LHCN-M2 (cell line): ENCODE measurements at places on chromosomes 16 and 17. TPM values are rescaled to one million over a fixed set of nuclear protein-coding genes. Genes with fewer than 3 reads are reported as not detected.

GRCh38 chr16:4333308-4333638 lies 17.4 kb downstream of the GLIS2 start:
- no peak for DNase-seq

GRCh38 chr17:17119533-17119932 lies 77.3 kb downstream of the MPRIP start:
- peak; percentile 62 for DNase-seq

GRCh38 chr17:81162491-81162890 lies 2.8 kb upstream of the PVALEF start:
- no peak for DNase-seq

The SCARF1 gene
- 0.11 TPM in 1 of 2 replicates, not detected in the other for total RNA-seq

- no peak for DNase-seq
Measured at GRCh38 chr17:48373883-48374282, 56.1 kb downstream of the SKAP1 start.

DNA sequence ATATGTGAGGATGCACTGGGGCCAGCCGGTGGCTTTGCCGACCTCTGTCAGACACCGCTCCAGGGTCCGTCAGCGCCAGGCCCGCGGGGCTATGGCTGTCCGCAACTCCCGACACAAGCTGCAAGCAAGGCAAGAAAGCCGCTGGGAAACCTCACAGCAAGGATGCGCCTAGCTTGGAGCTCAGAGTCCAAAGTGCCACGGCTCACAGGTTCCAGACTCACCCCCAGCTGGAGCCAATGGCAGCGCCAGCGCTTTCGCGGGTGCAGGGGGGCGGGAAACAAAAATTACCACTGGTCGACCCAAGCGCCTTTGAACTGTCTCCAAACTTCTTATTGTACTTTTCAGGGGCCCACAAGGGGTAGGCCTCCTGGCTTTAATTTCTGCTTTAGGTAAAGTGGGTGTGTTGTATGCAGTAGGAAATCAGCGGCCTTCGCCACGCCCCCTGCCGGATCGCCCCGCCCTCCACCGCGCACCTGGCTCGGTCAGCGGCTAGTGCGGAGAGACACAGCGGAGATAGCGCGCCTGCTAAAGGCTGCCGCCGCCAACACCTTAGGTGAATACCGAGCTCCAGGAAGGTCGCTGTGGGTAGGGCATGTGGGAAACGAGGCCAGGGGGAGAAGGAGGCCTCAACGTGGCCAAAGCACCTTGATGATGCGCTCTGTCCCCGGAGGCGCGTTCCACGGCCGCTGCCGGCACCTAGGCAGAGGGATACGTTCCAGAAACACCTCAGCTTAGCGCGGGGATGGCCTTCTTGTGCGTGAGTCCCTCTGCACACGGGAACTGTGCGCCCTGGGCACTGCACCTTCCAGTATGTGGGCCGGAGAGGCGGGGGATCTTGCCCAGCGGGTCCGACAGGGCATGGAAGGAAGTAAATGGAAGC lies 61.0 kb upstream of the RBL2 start:
- no peak for DNase-seq

- DNase-seq, result peak; percentile 62
Measured at GRCh38 chr17:41322094-41322902, 6.8 kb upstream of the KRTAP17-1 start.

- DNase-seq, result no peak
Measured at GRCh38 chr17:78029697-78030096, 71.2 kb downstream of the TNRC6C start.

DNA sequence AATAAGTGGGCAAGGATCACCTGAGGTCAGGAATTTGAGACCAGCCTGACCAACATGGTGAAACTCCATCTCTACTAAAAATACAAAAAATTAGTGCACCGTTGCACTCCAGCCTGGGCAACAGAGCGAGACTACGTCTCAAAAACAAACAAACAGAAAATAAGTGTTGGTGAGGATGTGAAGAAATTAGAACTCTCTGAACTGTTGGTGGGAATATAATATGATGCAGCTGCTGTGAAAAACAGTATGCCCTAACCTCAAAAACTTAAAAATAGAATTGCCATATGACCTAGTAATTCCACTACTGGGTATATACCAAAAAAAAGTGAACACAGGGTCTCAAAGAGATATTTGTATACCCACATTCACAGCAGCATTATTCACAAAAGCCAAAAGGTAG lies 26.1 kb downstream of the GLG1 start:
- peak; percentile 79 for DNase-seq

GRCh38 chr16:54817940-54818574 lies 112.6 kb upstream of the IRX5 start:
- DNase-seq, result no peak

DNA sequence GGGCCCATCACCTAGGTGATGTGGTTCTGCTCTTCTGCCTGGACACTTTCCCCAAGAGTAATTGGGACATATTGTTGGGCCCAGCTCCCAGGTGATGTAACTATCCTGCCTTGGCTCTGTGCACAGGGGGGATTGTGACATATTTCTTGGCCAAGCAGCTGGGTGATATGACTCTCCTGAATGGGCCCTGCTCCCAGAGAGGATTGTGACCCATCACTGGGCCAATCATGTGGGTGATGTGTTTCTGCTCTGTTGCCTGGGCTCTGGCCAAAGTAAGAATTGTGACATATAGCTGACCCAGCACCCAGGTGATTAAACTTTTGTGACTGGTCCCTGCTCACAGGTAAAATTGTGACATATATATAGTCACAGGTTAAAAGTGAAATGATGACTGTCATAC lies 1904.9 kb downstream of the TP53TG3F start:
- no peak for DNase-seq

The ASIC2 gene
- total RNA-seq, result not detected in 2 replicates

GRCh38 chr16:55297910-55298479 lies 26.0 kb upstream of the IRX6 start:
- peak; percentile 5 for DNase-seq

- DNase-seq, result peak; percentile 59
Measured at GRCh38 chr16:27264151-27264550, 4.4 kb downstream of the NSMCE1 start.

The PRMT7 gene
- 64.6 and 65.0 TPM in 2 replicates for total RNA-seq

DNA sequence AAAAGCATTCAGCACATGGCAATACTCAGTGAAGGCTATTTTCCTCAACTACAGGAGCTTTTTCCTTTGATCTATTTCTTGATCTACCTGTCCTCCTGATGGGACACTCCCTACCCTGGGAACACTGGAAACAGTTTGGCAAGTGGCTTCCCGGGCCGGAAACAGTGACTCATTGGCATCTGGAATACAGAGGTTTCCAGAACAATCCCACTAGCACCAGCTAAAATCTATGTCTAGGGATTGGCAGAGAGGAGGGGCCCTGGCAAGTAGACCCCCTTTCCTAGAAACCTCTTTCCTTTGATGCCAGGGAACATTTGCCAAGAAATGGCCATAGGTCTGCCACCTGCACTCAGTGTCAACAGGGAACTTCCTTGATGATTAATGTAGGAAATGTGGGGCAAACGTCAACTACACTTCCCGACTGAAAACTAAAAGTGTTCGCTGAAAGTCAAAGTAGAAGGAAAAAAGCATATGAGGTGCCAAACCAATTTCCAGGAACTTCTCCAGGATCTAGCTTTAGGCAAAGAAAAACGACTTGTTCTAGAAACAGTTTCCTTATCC lies 30.4 kb upstream of the FBXW10B start:
- peak; percentile 35 for DNase-seq

DNA sequence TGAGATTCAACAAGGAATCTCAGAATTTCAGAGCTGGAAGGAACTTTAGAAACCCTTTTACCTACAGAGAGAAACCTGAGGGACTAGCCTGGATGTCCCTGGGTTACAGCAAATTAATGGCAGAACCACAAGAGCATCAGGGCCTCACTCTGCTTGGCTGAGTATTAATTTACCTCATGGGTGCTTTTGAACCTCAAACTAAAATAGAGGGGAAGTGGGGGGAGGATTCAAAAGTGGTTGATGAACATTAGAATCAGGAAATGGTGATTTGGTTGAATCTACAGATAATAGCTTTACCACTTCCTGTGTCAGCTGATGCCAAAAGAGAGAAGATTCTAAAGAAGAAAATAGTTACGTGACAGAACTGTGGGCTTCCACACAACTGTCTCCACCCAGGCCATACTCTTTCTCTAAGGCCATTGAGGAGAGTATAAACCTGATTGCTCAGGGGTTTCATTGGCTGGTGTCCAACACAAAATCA lies 11.3 kb upstream of the SKAP1 start:
- DNase-seq, result no peak

The SPEM2 gene
- total RNA-seq, result not detected in 2 replicates

GRCh38 chr16:2152695-2153506 lies 2.7 kb upstream of the TRAF7 start:
- DNase-seq, result peak; percentile 17

The CCL8 gene
- total RNA-seq, result not detected in 2 replicates

- no peak for DNase-seq
Measured at GRCh38 chr17:42639525-42640113, 19.5 kb upstream of the TUBG2 start.

The C17orf78 gene
- total RNA-seq, result not detected in 2 replicates

The PRAC2 gene
- not detected in 2 replicates for total RNA-seq

- DNase-seq, result peak; percentile 31
Measured at GRCh38 chr17:30905742-30906100, 317 bp downstream of the TEFM start.

- DNase-seq, result no peak
Measured at GRCh38 chr16:63323055-63323454, 1286.8 kb upstream of the CDH8 start.

DNA sequence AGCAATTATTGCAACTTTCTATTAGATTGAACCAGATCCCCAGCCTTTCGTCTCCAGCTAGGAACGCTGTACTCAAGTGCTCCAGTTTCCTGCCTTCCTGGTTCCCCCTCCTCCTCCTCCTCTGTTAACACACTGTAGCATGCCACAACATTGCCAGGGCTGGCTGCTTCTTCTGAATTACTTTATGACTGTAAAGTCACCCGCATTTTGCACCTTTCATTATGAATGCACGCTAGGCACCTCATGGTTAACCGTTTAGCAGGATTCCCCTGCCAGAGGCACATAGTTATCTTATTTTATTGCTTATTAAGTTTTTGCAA lies 4.5 kb downstream of the ZNF423 start:
- no peak for DNase-seq

DNA sequence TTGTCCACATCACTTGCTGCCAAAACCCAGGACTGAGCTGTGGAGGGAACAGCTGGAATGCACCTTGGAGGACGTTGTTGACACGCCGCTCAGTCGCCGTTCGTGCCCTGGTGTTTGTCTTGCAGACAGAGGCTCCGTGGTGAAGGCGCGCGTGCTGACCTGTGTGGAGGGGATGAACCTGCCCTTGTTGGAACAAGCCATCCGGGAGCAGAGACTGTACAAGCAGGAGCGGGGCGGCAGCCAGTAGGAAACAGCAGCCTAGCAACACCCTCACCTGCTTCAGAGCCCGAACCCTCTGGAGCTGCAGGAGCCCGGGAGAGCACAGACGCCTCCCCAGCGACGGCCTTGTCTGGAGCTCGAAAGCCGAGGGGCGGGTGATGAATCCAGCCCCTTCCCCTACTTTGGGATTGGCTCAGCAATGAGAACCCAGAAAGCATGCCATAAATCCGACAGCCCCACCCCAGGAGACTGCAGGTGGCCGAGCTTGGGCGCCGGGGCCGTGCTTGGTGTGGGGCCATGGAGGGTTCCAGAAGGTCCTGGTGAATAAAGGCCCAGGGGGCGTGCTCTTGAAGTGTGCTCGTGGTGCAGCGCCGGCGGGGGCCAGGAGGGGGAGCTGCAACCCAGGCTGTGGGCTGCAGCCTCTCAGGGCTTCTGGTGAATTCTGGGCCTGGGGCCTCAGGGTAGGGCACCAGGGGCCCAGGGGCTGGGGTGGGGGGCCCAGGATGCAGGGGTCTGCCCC lies 470 bp upstream of the CDK3 start:
- no peak for DNase-seq

The SEPTIN12 gene
- total RNA-seq, result not detected in 2 replicates
